ENCODE measurements at places on chromosomes 4 and X. TPM values are rescaled to one million over a fixed set of nuclear protein-coding genes. Genes with fewer than 3 reads are reported as not detected.

The MAOB gene
- total RNA-seq: 213 TPM

The GUCY1B1 gene
- 5.5 TPM for total RNA-seq

The MMAA gene
- total RNA-seq: 6.2 TPM

The GAGE10 gene
- total RNA-seq: not detected

The ARR3 gene
- not detected for total RNA-seq

The PABPC1L2B gene
- total RNA-seq: not detected

The NEUROG2 gene
- not detected for total RNA-seq

The ARHGAP36 gene
- 0.13 TPM for total RNA-seq

The PAK3 gene
- total RNA-seq: 8.5 TPM

The HTRA3 gene
- 36.2 TPM for total RNA-seq

The AKAP14 gene
- 10.1 TPM for total RNA-seq

The SERTM2 gene
- 0.18 TPM for total RNA-seq

The INTS6L gene
- 17.8 TPM for total RNA-seq

The PRDM8 gene
- total RNA-seq: 12.0 TPM

The SSX2B gene
- not detected for total RNA-seq

All from ovary (tissue), 10 donors.